HFFc6 (cell line): ENCODE measurements at places on chromosomes 1 and 21. TPM values are rescaled to one million over a fixed set of nuclear protein-coding genes. Genes with fewer than 3 reads are reported as not detected.

FAM43B gene
- 0.07 TPM in 1 of 3 replicates, not detected in the others for total RNA-seq

CA6 gene
- not detected in 3 replicates for total RNA-seq

C4BPA gene
- not detected in 3 replicates for total RNA-seq

AKR7A3 gene
- total RNA-seq: 0.24 to 0.48 TPM (median 0.27 TPM) in 3 replicates

OR2L3 gene
- not detected in 3 replicates for total RNA-seq

SLC44A5 gene
- 0.08 TPM in 1 of 3 replicates, not detected in the others for total RNA-seq

PRKAA2 gene
- 0.07 to 0.51 TPM (median 0.39 TPM) in 3 replicates for total RNA-seq

RYR2 gene
- 0.10 TPM in 1 of 3 replicates, not detected in the others for total RNA-seq

CR2 gene
- not detected in 2 replicates for total RNA-seq

CA14 gene
- not detected in 3 replicates for total RNA-seq

LCE1C gene
- total RNA-seq: not detected in 3 replicates

NCF2 gene
- 0.81 to 1.4 TPM (median 1.3 TPM) in 3 replicates for total RNA-seq

TNNT2 gene
- not detected in 3 replicates for total RNA-seq

BMP8B gene
- not detected in 3 replicates for total RNA-seq

KRTAP21-2 gene
- total RNA-seq: not detected in 3 replicates

ALX3 gene
- total RNA-seq: 1.1 to 10.0 TPM (median 9.5 TPM) in 3 replicates

ERI3 gene
- total RNA-seq: 52.7 to 63.1 TPM (median 60.1 TPM) in 3 replicates

PLPPR4 gene
- total RNA-seq: 0.43 to 0.66 TPM (median 0.46 TPM) in 3 replicates

ECM1 gene
- total RNA-seq: 33.1 to 46.5 TPM (median 35.3 TPM) in 3 replicates

GNPAT gene
- total RNA-seq: 32.2 to 37.2 TPM (median 36.5 TPM) in 3 replicates

ZBTB8B gene
- total RNA-seq: not detected in 3 replicates
